ENCODE measurements at places on chromosomes 11 and 22.
A peak's percentile ranks its signal among the peaks of the same experiment; 100 is the strongest.

DNA sequence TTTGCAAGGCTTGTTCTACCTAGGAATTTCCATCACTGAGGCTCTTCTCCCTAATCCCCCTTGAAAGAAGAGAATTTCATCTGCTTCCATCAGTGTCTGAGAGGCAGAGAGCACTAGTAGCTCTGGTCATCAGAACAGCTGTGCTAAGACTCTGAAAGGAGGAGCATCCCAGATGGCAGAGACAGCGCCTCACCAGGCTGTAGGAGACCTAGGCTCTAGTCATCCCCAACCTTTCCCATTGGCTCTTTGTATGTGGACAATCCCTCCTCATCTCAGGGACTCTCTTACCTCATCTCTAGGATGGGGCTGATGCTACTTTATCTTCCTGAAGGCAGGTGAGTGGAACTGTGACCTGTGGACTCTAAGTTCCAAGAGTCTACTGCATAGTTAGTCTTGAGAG lies 8.8 kb upstream of the OR9I1 start:
- no peak for DNase-seq

DNA sequence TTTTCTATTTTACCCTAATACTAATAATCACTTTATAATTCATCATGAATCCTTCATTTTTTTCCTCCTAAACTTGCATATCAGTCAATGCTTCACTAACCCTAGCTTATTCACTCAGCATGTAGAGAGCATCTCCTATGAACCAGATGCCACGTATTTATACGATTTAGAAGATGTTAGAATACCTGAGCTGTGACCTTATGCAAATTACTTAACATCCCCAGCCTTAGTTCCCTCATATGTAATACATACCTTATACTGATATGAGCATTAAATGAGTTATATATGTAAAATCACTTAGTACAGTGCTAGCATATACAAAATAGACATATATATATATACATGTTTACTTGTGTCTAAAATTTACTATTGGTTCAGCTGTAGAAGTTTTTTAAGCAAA lies 9.0 kb downstream of the FAM76B start:
- no peak for DNase-seq

DNA sequence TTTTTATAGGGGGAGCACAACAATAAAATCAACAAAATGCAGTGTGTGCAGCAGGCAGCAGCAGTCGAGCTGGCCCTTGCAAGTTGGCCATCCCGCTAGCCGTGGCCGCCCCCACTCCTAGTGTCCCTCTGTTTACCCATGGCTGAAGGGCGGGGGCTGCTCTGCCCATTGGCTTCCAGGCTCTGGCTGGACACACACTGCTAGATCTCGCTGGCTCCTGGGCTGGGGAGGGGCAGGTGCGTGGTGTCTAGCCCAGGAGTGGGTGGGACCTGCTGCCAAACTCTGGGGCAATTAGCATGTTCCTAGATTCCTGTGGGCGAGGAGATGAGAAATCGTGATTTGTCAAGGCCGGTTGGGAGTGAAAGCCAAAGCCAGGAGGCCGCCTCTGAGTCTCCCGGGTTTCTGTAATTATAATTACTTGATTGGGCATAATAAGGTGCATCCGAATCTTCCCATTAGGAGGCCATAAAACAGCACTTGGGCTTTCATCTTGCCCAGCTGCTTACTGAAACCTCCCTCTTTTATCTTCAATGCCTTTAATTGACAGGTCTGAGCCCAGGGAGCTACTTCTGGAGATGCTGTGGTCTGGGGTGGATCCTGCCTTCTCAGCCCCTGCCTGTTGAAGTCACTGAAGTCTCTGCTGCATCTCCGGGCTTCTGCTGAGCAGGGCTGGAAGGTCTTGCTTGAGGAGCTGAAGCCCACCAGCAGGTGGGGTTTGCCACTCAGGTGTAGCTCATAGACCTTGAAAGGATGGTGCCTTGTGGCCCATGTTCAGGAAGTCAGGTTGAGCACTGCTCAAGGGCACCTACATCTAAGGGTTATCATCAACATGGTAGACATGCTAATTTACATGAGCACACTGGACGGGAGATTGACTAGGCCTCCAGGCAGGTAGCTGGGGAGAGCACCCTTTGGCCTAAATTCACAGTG lies 44.5 kb upstream of the DKK3 start:
- no peak for DNase-seq

- no peak for DNase-seq
These were observed 92.6 kb downstream of the PKNOX2 start for GRCh38 chr11:125257190-125257579.

DNA sequence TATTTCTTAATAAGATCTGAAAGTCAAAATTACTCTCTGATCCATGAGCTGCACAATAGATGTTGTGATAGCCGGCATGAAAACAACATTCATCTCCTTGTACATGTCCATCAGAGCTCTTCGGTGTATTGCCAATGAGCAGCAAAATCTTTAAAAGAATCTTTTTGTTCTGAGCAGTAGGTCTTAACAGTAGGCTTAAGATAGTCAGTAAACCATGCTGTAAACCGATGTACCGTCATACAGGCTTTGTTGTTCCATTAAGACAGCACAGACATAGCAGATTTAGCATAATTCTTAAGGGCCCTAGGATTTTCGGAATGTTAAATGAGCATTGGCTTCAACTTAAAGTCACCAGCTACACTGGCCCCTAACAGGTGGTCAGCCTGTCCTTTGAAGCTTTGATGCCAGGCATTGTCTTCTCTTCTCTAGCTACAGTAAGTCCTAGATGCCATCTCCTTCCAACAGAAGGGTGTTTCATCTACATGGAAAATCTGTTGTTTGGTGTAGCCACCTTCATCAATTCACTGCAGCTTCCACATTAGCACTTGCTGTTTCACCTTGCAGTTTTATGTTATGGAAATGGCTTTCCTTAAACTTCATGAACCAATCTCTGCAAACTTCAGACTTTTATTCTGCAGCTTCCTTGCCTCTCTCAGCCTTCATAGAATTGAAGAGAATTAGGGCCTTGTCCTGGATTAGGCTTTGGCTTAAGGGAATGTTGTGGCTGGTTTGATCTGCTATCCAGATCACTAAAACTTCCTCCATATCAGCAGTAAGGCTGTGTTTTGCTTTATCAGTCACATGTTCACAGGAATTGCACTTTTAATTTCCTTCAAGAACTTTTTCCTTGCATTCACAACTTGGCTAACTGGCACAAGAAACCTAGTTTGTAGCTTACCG lies 28.4 kb downstream of the RRP8 start:
- no peak for DNase-seq

GRCh38 chr11:65329944-65330403 lies 3.7 kb upstream of the DPF2 start:
- DNase-seq: peak; percentile 77

DNA sequence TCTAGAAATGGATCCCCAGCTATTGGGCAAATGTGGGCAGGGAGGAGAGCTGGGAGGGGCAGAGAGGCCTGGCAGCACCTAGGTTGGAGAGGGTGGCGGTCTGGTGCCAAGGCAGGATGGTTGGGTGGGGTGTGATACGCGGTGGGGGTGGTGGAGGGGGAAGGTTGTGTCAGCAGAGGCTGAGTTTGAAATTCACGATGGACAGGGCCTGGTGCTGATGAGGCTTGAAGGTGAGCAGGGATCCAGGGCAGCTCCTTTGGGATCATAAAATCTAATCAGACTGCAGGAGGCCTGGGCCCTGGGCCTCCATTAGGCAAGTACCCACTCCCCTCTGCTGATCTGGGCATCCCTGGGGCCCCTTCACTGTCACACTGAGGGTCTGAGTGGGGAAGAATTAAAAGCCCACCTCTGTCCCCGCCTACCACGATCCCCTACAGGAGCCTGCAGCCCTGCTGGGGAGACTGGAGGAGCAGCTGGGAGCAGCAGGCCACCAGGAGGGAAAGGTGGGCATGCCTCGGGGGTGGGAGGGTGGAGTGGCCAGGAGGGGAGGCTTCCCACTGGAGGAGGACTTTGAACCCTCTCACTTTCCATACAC lies 24.0 kb downstream of the IGLL1 start:
- DNase-seq: no peak

DNA sequence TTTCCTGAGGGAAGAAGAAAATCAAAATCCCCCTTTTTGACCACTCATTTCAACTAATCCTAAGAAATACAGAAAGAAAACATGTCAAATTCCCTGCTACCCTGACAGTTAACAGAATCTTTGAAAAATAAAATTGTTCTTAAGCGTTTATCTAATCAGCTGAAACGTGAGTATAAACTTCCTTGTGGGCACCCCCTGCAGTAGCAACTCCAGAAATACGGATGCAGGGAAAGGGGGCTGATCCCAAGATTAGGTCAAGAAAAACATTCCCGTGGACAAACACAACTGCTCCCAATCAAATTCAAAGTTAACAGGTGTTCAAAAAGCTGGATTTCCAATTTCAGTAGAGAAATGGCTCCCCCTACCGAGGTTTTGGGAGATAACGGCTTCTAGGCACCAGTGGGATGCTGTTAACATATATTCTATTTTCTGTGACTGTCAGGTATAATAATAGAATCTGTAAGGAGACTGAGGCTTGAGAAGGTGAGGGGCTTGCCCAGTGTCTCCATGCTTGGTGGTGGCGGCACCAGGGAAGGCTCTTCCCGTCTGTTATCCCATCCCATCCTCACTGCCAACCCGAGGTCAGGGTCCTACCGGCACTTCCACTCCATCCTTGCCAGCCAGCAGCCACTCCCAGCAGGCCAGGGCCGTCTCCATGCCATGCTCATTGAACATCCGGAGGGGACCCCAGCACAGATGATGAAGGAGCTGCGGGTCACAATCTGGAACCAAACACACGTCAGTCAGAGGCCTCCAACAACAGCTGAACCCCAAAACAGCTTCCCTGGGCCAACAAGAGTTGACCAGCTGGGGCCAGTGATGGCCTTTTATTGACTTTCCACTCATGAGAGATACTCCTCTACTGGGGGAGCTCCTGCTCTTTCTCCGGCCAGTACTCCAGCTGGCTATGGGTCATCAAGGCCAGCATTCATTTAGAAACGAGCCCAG lies 32.0 kb upstream of the SERPIND1 start:
- DNase-seq: peak; percentile 16

- no peak for DNase-seq
These were observed 299.4 kb upstream of the ANO5 start for GRCh38 chr11:21893565-21893867.

GRCh38 chr11:68988491-68988890 lies 7.7 kb upstream of the MRGPRD start:
- no peak for DNase-seq

GRCh38 chr11:112425121-112425520 lies 164.5 kb upstream of the PLET1 start:
- DNase-seq: no peak

- DNase-seq: no peak
These were observed 241.1 kb downstream of the SOX6 start for GRCh38 chr11:16114978-16115871.

DNA sequence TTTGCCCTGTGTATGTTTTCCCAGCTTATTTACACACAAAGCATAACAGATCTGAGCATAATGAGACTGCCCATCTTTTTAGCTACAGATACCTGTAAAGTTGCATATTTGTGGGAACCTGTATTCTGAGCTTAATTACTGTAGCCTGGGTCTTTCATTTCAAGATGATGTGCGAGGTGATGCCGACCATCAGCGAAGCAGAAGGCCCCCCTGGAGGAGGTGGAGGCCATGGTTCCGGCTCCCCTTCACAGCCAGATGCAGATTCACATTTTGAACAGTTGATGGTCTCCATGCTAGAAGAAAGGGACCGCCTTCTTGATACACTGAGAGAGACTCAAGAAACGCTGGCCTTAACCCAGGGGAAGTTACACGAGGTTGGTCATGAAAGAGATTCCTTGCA lies 1.5 kb downstream of the PPFIA1 start:
- no peak for DNase-seq

DNA sequence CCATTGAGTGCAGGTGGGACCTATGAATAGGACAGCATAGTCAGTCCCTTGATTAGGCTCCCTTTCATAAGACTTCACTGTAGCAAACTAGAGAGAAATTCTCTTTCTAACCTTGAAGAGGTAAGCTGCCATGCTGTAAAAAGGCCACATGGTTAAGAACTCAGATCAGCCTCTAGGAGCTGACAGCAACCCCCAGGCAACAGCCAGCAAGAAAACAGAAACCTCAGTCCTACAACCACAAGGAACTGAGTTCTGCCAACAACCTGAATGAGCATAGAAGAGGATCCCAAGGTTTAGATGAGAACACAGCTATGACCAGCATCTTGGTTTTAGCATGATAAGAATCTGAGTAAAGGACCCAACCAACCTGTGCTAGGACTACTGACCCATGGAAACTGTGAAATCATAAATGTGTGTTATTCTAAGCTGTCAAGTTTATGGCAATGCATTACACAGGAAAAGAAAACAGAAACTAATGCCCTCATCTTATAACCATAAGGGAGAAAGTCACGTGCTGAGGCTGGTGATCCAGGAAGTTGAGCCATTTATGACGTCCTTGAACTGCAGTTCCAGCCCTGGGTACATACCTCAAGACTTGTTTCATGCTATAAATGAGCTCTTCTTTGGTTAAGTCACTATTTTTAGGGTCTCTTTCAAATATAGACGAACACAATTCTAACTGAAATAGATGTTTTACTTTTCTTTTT lies 43.3 kb downstream of the RAB38 start:
- DNase-seq: no peak

DNA sequence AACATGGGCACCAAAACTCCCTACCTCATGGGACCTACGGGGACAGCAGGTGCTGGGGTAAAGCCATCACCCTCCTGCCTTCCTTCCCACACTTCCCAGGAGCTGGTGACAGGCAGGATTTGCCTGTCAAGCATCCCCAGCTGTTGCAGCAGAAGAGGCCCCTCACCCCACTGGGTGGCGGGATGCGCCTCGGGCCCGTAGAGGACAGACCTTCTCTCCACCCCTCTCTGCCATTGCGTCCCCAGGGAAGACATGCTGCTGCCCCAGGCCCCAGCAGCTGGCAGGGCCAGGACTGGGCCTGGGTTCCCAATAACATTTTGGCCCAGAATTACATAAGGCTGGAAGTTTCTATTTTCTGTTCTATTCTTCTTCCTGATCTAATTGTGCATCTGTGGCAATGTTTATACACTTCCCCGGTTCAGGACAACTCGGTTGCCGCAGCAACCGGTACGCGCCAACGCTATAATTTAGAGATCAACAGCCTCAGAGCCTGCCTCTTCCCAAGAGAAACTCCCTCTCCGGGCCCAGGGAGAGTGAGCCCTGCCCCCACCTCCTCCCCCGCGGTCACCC lies 25.4 kb downstream of the KCNJ4 start:
- no peak for DNase-seq

- DNase-seq: no peak
These were observed 7.5 kb upstream of the SLCO2B1 start for GRCh38 chr11:75143420-75143731.

- DNase-seq: no peak
These were observed 1261.7 kb downstream of the BRD1 start for GRCh38 chr22:48565901-48566501.

DNA sequence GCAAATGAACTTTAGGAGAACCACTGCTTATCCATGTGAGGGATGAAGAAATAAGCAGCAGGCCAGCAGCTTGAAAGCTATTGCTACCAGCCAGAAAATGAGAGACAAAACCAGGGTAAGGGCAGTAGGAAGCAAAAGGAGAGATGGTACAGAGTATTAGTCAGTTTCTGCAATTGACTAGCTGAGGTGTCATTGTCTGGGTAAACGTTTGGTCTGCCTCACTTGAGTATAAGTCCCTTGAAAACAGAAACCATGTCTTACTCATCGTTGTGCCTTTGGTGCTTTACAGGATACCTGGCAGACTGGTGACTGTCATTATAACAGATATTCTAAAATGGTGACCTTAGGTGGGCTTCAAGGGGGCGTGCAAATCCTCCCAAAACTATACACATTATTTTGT lies 63.9 kb upstream of the USP47 start:
- DNase-seq: no peak

- DNase-seq: no peak
These were observed 41.9 kb upstream of the TSPAN18 start for GRCh38 chr11:44684859-44685281.

- DNase-seq: no peak
These were observed 378.7 kb upstream of the ANO5 start for GRCh38 chr11:21814169-21814568.

- no peak for DNase-seq
These were observed 14.7 kb upstream of the ARHGAP8 start for GRCh38 chr22:44737406-44738346.
